ENCODE measurements at places on chromosomes 12 and 14.

GRCh38 chr12:88935856-88936255, 355.6 kb upstream of the KITLG start:
- no peak for DNase-seq

DNA sequence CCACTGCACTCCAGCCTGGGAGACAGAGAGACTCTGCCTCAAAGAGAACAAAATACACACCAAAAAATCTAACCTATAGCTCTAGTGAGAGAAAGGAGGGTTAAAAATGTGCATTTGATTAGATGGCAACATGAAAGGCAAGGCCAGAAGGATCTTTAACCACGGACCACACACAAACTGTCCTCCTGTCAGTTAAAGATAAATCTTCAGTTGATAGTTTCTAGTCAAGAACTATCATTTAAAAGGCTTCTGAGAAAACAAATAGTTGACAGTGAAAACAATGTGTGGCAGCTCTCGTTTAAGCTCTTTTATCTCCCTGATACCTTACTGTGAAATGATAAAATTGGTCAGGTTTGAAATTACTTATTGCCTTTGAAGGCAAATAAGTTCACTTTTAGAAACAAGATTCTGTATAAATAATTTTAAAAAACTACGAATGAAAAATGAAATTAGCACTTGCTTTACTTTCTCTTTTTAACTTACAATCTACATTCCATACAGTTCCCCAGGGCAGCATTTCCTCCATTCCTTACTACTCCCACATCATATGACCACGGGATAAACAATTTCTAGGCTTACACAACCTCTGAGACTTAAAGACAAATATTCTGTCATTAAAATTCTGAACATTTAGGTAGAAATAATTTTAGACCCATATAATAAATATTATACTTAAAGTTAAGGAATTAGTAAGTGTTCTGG, 71.4 kb upstream of the GNPNAT1 start:
- DNase-seq: no peak

GRCh38 chr14:66228267-66228970, 257.8 kb upstream of the CCDC196 start:
- no peak for DNase-seq

GRCh38 chr14:50036637-50037036, 79.7 kb downstream of the VCPKMT start:
- DNase-seq: no peak

DNA sequence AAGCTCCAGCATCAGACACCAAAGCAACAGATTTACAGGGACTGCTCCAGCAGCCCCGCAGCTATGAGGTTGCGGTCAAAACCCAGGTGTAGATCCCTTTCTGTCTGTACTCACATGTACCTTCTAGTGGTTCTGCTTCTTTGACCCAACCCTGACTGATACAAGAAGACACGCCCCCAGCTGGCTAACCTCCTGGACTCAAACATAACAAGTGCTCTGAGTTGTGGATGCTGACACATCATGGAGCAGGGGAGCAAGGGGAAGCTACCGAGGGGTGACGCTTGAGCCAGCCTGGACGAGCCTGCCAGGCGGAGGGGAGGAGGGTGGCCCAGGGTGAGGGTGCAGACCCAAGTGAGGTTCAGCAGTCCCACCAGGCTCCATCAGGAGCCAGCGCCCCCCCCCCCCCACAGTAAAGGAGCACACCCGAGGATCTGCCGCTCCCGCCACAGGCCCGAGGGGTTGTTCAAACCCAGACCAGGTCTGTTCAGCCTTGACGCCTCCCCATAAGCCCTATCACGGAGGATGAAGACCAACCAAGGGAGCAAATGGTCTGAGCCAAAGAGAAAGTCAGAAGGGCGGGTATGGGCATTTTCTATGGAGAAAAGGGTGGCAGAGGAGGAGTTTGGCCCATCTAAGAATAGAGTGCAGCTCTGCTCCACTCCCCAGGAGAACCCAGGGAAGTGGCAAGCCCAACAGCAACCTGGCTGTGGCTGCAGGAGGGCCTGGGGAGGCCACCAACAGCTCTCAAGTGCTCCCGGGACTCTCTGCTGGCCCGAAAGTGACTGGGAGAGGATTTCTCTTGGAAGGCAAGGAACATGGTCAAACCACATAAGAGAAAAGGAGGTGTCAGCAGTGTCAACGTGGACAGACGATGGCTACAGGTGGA, 229.4 kb downstream of the BCL11B start:
- no peak for DNase-seq

- no peak for DNase-seq
Observed at GRCh38 chr12:26963413-26963812, 25.1 kb downstream of the FGFR1OP2 start.

- no peak for DNase-seq
Observed at GRCh38 chr14:63605041-63605532, 36.6 kb downstream of the WDR89 start.

- DNase-seq: peak; percentile 10
Observed at GRCh38 chr12:1911598-1912575, 6.6 kb downstream of the CACNA2D4 start.

DNA sequence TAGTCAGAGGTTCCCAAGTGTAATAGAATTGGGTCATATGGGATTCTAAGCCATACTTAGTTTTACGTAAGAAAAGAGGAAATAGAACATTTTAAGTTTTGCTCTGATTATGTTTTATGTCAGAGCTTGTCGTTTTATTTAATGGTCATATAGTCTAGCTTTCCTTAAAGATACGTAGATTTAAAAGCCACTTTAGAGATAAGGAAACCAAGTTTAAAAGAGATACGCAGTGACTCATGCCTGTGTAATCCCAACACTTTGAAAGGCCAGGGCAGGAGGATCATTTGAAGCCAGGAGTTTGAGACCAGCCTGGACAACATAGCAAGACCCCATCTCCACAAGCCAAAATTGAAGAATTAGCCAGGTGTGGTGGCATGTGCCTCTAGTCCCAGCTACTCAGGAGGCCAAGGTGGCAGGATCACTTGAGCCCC, 19.5 kb downstream of the MAPK1IP1L start:
- no peak for DNase-seq

- no peak for DNase-seq
Observed at GRCh38 chr12:11717519-11717961, 68.1 kb downstream of the ETV6 start.

DNA sequence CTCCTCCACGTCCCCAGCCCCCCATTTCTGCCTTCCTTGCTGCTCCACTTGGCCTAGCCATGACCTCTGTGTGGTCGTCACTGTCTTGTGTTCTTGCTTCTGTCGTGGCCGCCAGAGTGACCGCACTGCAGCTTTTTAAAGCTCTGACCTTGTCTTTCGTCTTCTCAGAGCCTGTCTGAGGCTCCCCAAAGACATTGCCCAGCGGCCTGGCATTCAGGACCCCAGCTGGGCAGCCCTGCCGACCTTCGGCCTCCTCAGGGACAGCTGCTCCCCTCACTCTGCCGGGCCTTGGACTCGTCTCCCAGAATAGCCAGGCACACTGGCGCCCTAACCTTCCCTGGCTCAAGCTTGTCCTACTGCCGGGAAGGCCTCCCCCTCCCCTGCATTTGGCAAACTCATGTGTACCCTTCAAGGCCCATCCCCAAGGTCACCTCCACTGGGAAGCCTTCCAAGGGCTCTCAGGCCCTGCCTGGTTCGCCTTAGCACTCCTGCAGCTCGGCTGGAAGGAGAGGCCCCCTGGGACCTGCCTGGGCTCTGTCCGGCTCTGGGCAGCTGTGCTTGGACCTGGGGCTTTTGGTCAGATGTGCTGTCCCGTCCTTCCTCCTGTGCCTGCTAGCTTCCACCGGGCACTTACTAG, 15.7 kb upstream of the DLK1 start:
- no peak for DNase-seq

DNA sequence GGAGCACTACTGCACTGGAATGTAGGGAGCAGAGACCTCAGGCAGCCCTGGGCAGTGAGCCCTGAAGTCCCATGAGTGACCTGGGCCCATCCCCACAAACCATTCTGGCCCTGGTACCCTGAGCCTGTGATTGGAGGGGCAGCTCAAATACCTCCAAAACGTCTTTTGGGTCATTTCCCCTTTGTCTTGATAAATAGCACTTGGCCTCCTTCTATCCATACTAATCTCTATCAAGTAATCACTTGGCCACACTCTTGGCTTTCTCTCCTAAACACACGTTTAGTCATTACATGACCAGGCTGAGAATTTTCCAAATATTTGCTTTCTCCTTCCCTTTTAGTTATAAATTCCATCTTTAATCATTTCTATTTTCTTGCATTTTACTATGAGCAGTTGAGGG, 91.3 kb downstream of the RPAP3 start:
- DNase-seq: no peak

DNA sequence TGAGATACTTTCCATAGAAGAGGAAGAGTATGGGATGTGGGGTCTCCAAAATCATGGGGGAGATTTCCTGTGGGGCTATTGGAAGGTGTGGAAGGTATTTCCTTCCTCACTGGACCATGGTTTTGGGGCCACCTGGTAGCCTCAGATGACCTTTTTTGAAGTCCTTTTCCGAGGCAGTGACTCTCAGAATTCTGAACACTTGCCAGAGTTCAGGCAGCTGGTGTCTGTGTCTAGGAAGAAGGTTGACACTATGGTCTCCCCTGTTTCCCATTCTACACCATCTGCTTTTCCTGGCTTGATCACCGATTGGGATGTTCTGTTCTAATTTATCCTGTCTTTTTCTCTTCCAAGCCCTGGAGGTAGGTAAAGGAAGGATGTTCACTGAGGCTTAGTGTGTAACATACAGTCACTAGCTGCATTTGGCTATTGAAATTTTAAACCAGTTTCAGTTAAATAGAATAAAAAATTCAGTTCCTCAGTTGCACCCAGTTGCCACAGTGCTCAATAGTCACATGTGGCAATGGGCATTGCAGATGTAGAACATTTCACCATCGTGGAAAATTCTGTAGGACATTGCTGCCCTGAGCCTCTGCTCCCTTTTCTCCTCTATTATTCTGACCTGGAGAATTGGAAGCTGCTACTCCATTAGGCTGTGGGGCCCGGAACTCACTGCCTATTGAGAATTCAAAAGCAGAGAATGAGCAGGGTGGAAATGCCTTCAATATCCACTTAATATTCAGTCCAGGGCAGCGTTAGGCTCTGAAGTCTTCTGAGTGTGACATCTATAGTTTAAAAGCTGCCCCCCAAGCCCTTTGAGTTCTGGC, 11.0 kb upstream of the PLEKHG3 start:
- no peak for DNase-seq

DNA sequence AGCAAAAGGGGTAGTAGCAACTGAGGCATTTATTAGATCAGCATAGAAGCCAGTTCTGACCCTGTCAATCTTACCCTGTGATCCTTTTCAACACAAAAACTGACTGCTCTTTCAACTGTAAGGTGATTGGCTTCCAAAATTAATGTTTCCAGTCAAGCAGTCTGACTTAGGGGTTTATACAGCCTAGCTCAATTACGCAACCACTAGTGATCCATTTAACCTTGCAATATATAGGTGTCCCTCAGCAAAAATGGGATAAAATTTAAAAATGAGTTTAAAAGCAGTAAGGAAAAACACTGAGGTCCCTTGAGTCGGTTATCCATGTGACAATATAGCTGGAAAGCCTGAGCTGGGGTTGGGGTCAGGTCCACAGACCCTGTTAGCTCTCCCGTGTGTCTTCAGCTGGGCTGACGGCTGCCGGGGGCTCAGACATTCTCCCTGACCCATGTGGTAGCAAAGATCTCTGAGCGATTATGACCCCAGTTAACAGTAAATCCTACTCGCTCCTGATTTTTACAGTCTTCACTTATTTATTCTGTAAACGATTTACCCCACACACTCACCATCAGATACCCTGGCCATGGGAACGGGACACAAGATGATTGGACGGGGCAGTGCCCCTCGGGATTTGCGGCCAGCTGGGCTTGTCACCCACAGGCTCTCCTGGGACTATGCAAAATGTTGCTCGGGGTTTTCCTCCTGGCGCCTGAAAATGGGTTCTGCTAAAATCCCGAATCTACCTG, 16.6 kb downstream of the ADGRD1 start:
- DNase-seq: no peak

GRCh38 chr14:97153527-97153926, 356.3 kb downstream of the VRK1 start:
- DNase-seq: no peak

DNA sequence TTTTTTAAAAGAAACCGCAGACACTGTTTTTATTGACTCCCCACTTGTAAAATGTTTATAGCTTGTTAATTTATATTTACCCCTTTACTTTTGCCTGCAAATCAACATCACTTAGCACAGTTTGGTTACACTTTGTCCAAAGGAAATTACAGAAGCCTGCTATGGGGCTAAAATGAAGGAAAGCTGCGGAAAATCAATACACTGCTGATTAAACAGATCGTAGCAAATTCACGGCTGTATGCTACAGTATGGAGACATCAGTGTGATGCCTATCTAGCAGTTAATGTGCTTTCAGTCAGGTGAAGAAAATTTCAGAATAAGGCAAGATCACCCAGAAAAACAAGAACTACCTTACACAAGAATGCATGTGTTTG, 110.0 kb downstream of the FOXG1 start:
- no peak for DNase-seq

DNA sequence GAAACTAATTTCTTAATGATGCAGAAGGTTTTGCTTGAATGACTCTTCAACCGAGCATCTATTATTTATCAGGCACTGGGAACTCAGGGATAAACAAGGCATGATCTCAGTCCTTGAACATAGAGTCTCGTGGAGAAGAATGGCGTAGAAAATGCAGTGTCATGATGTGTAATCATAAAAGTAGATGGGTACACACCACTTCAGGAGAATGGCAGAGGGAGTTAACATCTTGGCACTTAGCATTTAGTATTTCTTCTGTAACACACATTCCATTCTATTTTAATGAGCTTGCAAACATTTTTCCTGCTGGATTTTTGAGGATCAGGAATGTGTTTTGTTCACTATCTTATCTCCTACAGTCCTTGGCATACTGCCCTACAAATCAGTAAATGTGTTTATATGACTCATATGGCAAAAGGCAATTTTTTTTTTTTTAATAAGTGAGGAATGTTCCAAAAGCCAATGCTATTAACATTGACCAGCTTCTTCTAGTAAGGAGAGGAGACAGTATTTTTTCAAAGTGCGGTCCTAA, 3.8 kb downstream of the TXNRD1 start:
- DNase-seq: no peak

DNA sequence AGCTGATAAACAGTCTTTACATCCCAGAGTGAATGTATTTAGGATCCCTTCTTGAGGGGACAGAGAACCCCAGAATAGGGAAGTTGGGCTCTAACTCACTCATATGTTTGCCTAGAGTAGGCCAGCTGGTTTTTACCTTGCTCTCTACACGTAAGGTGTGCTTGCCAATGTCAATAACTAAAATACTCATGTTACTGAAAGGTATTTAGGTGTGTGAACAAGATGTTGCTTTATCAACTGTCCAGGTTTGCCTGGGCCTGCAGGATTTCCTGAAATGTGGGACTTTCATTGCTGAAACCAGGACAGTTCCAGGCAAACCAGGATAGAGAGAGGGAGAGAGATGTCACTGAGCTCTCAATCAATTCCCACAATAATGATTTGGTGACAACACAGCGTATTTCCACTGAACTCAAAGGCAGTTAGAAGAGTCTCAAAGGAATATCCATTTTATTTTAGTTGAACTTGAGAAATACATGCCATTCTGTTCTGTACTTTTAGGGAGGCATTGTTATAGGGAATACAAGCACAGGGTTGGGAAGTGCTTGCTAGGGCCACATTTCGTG, 171.7 kb downstream of the NRXN3 start:
- DNase-seq: no peak
